ENCODE measurements at places on chromosomes 11 and 22. TPM values are rescaled to one million over a fixed set of nuclear protein-coding genes. Genes with fewer than 3 reads are reported as not detected.
A peak's percentile ranks its signal among the peaks of the same experiment; 100 is the strongest.

DNA sequence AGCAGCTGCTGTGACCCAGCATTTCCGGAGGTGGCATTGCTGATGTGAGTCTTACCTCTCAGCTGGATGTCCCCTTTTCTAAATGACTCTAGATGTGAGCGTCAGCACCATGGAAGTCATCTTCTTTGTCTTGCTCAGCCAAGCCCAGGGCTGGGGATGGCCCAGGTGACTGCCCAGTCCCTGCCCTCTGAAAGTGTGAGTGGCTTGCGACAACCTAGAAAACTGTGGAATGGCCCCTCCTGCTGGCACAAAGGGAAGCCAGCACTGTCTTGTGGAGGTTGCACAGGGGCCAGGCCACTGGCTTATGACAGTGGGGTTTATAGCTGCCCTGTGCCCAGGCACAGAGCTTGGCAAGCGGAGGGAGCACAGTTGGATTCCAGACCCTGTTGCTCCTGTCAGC is 6.2 kb downstream of the TUB start:
- H3K27me3 ChIP-seq, result no peaks in the 10 kb centered on the region
- H3K36me3 ChIP-seq, result no peaks in the 10 kb centered on the region
- DNase-seq, result no peak
- peaks cover 5% of the 10 kb centered on the region for H3K4me1 ChIP-seq
- H3K27ac ChIP-seq, result no peak overlapping the region
- no peak overlapping the region for H3K4me3 ChIP-seq

DNA sequence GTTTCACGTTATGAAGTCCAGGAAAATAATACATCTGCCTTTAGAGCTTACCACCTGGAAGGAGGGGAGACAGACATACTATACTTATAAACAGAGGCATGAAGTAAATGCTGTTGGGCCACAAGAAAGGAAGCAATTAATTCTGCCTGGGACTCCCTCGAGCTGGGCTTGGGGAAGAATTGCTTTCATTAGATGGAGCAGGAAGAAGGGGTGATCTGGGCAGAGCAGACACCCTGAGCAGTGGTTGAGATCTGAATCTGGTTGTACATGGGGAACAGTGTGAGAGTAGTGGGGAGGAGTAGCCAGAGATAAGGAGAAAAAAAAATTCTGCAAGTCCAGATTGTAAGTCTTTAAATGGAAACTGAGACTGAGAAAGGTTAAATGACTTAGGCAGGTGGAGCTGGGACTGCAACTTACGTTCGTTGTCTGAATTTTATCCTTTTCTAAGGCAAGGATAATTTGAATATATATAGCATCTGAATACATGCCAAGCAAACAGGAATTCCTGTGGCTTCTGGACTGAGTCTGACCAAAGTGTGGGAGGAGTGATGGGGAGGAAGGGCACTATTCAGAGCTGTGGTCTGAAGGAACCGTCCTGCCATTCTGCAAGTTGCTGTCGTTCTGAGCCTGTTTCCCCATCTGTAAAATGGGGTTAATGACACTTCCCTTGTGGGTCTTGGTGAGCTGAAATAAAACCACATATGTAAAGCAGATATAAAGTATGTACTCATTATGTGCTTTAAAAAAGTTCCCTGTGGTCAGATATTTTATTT is 7.9 kb downstream of the NCAM1 start:
- DNase-seq, result no peak
- no peak overlapping the region for H3K4me3 ChIP-seq
- no peaks in the 10 kb centered on the region for H3K4me1 ChIP-seq
- H3K36me3 ChIP-seq, result no peaks in the 10 kb centered on the region
- H3K27ac ChIP-seq, result no peak overlapping the region

DNA sequence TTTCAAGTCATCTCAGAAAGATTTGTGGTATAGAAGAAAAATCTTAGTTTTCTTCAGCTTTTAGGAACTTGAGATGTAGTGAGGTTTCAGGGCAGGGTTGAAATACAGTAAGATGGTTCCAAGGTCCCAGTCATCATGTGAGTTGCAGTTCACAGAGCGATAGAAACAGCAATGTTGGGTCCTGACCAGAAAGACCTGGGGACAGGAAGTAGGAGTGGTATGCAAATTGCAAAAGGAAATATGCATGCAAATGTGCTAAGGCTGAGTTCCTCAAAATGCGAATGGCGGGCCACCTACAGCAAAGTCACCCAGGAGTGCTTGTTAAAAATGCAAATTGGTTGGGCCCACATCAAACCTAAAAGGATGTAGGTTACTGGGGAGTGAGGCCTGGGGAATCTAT is 1032.7 kb upstream of the TENM4 start:
- no peaks in the 10 kb centered on the region for H3K4me1 ChIP-seq
- no peaks in the 10 kb centered on the region for H3K27me3 ChIP-seq
- no peak overlapping the region for H3K4me3 ChIP-seq

GRCh38 chr22:38953091-38953490 is 4.3 kb upstream of the APOBEC3A start:
- no peak overlapping the region for H3K27ac ChIP-seq
- H3K4me3 ChIP-seq, result no peak overlapping the region
- no peaks in the 10 kb centered on the region for H3K36me3 ChIP-seq
- DNase-seq, result no peak
- H3K27me3 ChIP-seq, result no peaks in the 10 kb centered on the region

- H3K36me3 ChIP-seq, result no peaks in the 10 kb centered on the region
- H3K27me3 ChIP-seq, result no peaks in the 10 kb centered on the region
- DNase-seq, result no peak
- no peaks in the 10 kb centered on the region for H3K4me1 ChIP-seq
Measured at GRCh38 chr11:10109806-10110205, 184.2 kb downstream of the SBF2 start.

GRCh38 chr11:119992171-119993051 is 145.5 kb downstream of the TRIM29 start:
- H3K36me3 ChIP-seq, result no peaks in the 10 kb centered on the region
- DNase-seq, result no peak
- no peak overlapping the region for H3K27ac ChIP-seq
- H3K4me3 ChIP-seq, result no peak overlapping the region
- H3K27me3 ChIP-seq, result no peaks in the 10 kb centered on the region
- peaks cover 4% of the 10 kb centered on the region for H3K4me1 ChIP-seq

GRCh38 chr11:68878022-68878421 is 25.6 kb downstream of the MRPL21 start:
- no peak for DNase-seq
- no peaks in the 10 kb centered on the region for H3K36me3 ChIP-seq
- H3K27me3 ChIP-seq, result no peaks in the 10 kb centered on the region
- H3K4me3 ChIP-seq, result no peak overlapping the region

DNA sequence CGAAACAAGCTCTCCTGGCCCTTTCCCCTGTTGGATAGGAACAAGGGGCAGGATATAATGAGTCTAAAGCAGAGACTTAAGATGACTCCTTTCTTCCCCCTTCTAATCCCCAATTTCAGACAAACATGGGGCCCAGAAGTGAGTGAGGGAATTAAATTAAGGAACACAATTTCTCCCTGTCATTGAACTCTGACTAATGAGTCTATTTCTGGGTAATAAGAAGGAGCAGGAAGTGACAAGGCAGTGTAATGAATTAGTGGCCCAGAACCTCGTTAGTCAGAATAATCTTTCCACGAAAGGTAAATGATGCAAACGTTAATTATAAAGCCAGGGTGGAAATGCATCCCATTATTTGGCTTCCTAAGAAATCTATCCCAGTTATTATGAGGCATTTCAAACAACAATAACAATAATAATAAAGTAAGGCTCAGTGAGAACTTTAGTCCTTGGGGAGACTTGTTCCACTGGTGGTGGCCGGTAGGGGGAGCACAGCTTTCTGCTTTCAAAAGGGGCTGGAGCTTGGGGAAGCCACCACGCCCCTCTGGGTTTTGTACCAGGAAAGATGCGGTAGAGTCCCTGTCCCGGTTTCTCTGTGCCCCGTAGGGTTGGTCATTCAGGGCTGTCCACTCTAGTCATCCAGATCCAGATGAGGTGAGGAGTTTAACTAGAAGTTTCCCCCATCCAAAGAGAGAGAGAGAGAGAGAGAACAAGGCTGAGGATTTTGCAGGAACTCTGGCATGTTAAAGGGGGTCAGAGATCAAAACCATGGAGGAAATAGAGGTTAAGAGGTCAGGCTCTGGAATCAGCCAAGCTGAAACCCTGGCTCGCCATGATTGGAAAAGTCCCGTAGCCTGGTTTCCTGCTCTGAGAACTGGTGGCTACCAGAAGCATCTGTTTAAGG is 298.3 kb downstream of the NTM start:
- no peak for DNase-seq
- H3K27ac ChIP-seq, result no peak overlapping the region
- H3K27me3 ChIP-seq, result no peaks in the 10 kb centered on the region
- H3K4me1 ChIP-seq, result no peaks in the 10 kb centered on the region
- H3K4me3 ChIP-seq, result no peak overlapping the region

DNA sequence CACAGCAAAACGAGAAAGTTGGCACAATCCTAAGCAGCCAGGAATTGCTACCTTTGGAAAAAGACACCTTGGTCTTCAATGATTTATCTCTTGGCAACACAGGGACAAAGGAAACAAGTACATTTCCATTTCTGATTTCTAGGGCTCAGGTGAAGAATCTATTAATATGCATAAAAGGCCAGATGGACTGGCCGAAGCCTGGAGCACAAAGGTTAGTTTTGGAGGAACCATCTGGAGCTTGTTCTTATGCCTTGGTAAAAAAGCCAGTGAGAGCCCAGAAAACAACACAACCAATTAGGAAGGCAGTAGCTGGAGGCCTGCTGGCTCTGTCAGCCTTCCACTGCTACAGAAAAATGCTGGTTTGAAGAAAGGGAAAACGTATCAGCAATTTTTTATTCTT is 713.5 kb upstream of the API5 start:
- H3K4me1 ChIP-seq, result no peaks in the 10 kb centered on the region
- H3K27me3 ChIP-seq, result no peaks in the 10 kb centered on the region
- no peak overlapping the region for H3K4me3 ChIP-seq
- DNase-seq, result no peak
- no peaks in the 10 kb centered on the region for H3K36me3 ChIP-seq

- DNase-seq, result no peak
- no peak overlapping the region for H3K4me3 ChIP-seq
- no peak overlapping the region for H3K27ac ChIP-seq
- peaks cover 18% of the 10 kb centered on the region for H3K4me1 ChIP-seq
- H3K27me3 ChIP-seq, result no peaks in the 10 kb centered on the region
Measured at GRCh38 chr11:36034551-36035331, 90.9 kb downstream of the LDLRAD3 start.

DNA sequence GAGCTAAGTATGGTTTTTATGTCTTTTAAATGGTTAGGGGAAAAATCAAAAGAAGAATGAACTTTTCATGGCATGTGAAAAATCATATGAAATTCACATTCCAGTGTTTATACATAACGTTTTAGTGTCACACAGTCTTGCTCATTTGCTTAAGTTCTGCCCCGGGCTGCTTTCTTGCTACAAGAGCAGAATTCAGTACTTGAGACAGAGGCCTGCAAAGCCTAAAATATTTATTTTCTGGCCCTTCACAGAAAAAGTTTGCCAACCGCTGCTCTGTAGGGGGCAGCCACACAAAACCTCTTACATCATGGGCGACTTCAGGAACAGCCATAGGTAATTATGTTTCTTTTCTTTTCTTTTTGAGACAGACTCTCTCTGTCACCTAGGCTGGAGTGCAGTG is 1.0 kb upstream of the ATG2A start:
- H3K27ac ChIP-seq, result peak overlapping the region; percentile 62
- H3K27me3 ChIP-seq, result no peaks in the 10 kb centered on the region
- H3K36me3 ChIP-seq, result no peaks in the 10 kb centered on the region
- DNase-seq, result no peak

DNA sequence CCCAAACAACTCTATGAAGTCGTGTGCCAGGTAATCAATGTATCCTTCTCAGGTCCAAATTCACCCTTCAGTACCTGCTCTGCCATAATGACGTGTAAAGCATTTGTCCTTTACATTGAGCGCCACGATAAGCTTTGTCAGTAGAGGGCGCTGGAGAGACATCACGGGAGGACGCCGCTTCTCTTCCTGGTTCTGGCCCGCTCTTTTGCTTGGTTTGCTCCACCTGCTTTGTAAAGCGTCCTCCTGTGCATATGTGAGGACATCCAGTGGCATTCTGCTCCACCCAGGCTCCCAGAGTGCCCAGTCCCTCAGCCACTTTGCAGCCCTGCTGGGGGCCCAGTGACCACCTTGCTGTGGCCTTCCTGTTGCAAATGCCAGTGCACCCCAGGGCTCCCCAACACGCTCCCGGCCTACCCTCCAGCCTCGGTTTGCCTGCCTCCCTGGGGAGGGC is 61.1 kb downstream of the WT1 start:
- no peak overlapping the region for H3K4me3 ChIP-seq
- H3K27me3 ChIP-seq, result no peaks in the 10 kb centered on the region
- H3K36me3 ChIP-seq, result no peaks in the 10 kb centered on the region
- no peaks in the 10 kb centered on the region for H3K4me1 ChIP-seq

Gene CLTCL1
- 5.6 TPM for total RNA-seq

Gene HIC2
- total RNA-seq, result 2.9 TPM

Gene ACR
- 0.25 TPM for total RNA-seq

Gene CD3E
- 0.36 TPM for total RNA-seq
